Suprapubic skin (tissue), 4 donors: ENCODE measurements at places on chromosomes 6 and 20. TPM values are rescaled to one million over a fixed set of nuclear protein-coding genes. Genes with fewer than 3 reads are reported as not detected.

GRCh38 chr6:161238081-161238480 is 35.8 kb downstream of the AGPAT4 start:
- DNase-seq: no peak

- DNase-seq: no peak
Observed at GRCh38 chr6:15344831-15345230, 99.0 kb downstream of the JARID2 start.

- no peak for DNase-seq
Observed at GRCh38 chr6:43771858-43772680, 2.1 kb downstream of the VEGFA start.

The TNF gene
- total RNA-seq: 5.3 TPM

- DNase-seq: no peak
Observed at GRCh38 chr6:110781522-110782214, 33.6 kb downstream of the CDK19 start.

The ILRUN gene
- total RNA-seq: 72.1 TPM

- DNase-seq: no peak
Observed at GRCh38 chr20:21118138-21118537, 7.7 kb upstream of the KIZ start.

GRCh38 chr6:45586216-45587171 is 208.8 kb upstream of the SUPT3H start:
- DNase-seq: no peak

GRCh38 chr20:13029687-13030375 is 21.1 kb downstream of the SPTLC3 start:
- no peak for DNase-seq

- DNase-seq: no peak
Observed at GRCh38 chr20:39188266-39188765, 226.2 kb downstream of the DHX35 start.

The WFDC12 gene
- 0.98 TPM for total RNA-seq

DNA sequence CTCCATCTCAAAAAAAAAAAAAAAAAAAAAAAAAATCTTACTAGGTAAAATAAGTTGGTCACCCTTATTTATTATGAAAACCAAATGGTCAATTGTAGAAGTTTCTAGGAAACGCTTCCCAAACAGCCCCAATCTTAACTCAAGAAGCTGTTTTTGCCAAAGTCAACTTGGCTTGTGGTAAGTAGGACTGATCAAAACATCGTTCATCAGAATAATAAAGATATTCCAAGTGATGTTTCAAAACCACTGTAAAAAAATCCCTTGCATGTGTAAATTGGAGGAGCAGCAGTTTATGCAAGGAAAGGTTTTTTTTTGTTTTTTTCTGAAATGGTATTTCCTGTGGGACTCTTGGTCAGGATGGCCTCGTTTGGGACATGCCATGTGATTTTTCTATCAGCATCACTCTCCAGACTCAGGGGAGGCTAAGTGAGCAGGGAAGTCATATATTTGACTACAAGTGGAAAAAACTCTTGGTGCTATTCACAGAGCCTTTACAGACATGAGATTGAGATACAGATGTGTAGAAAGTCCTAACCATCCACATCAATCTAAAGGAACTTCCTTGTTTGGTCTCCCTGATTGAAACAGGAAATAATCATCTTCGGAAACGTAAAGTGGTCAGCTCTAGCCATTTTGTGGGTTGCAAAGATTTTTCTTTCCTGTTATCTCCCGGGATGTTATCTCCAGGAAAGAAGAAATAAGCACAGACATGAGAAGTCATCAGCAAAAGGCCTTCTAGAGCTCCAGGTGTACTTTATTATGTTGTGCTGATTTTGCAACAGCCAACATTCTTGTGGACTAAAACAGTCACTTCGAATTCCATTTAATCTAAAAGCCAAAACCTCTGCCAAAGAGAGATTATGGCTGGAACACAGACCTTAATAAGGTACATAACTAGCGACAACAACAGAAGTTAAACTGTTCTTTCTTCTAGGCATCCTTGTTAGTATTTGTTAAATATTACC is 177.8 kb downstream of the EDN1 start:
- DNase-seq: no peak

The CDK5RAP1 gene
- 25.7 TPM for total RNA-seq

- no peak for DNase-seq
Observed at GRCh38 chr6:23587582-23587981, 538.4 kb upstream of the NRSN1 start.

The KHDC1L gene
- not detected for total RNA-seq

DNA sequence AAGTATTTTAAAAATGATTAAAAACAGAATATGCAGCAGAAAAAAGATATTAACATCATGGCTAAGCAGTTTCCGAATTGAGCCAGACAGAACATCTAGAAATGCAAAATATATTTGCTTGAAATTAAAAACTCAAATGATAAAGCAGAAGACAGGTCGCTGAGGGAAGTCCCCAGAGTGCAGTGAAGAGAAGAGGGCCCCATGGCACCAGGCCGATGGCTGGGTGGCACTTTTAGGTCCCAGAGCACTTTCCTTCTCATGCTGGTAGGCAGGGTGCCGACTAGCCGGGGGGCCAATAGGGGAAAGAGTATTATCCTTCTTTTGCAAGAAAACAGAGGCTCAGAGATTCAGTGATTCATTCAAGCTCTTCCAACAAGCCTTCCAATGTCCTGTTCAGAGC is 58.9 kb downstream of the MYH7B start:
- DNase-seq: no peak

DNA sequence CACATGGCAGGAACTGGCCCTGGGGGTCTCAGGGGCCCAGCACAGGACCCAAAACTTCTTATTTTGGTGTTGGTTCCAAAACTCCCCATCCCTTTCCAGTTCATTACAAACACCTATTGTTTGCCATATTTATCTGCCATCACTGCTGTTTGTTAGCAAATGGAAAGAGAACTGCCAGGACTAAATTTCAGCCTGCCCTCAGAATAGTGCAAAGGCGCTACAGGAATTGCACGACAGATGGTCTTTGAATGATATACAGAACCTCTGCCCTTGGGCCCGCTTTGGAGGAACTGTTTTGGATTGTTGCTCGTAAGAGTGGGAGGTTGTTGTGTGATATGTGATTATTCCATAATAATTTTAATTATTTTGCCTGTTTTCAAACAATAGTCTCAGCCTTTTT is 199.0 kb upstream of the FBXL4 start:
- no peak for DNase-seq

The SOBP gene
- 0.26 TPM for total RNA-seq

DNA sequence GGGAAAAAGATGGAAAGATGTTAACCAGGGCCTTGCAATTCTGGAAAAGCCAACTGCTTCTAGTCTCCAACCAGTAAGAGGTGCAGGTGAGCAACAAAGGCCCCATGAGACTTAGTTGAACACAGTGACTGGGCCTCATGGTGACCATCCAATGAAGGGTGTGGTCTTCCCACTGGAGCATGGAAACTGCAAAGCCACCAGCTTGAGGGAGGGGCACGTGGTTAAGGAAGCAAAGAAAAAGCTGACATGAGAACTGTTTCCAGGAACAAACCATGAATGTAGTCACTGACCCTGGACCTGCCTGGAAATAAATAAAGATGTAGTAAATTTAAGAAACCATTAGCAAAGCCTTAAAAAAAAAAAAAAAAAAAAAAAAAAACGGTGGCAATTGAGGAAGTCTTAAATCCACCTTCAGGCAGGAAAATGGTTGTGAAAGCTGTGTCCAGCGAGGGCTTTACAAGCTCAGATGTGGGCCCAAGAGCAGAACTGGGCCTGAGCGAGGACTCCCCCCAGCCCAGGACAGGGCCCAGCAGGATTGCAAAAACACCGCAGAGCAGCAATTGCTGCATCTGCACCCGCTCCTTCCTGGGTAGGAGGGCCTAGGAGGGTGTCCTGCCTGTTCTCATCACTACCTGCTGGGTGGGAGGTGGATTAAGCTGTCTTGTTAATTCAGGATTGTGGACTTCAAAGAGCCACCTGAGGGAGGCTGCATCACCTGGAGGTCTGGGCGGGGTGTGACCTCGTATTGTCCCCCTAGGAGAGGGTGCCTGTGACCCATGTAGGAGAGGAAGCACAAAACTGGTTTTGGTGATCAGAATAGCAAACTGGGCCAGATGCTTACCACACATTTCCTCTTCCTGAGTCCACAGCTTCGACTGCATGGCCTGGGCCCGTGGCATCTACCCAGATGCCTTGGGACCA is 10.3 kb downstream of the GFRA4 start:
- no peak for DNase-seq

DNA sequence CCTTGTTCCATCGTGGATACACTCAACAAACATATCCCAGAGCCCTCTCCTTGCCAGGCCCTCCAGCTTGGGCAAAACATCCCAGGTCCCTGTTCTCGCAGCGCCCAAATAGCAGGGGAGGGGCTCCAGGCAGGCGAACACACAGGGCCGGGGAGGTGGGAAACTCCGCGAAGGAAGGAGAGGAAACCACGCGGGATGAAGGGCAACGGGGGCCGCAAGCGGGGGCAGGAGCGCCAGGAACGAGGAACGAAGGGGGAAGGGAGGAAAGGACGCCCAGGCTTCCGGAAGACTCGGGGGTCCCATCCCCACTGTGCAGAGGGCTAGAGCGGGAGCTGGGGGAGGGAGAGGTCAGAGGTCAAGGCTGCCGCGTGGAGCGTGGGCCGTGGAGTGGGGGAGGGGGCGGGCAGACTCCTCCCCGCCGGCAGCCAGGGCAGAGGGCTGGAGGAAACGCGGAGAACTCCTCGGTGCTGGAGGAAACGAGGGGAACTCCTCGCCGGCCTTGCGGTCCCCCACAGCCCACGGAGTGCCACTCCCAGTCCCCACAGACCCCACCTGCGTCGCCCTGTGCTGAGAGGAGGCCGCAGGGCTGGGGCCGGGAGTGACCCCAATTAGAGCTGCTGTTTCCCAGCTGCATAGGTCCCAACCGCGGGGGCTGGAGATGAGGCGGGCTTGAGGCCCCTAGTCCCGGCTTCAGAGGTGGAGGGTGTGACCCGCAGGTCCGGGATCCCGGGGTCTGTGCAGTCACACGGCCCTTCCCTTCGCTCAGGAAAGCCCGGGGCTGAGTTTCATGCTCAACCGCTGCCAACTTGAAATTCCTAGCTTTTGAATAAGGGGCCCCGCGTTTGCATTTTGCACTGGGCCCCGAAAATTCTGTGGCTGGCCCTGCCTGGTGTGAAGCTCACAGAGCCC is 1.2 kb upstream of the RBM38 start:
- no peak for DNase-seq

The OR2H1 gene
- total RNA-seq: not detected

DNA sequence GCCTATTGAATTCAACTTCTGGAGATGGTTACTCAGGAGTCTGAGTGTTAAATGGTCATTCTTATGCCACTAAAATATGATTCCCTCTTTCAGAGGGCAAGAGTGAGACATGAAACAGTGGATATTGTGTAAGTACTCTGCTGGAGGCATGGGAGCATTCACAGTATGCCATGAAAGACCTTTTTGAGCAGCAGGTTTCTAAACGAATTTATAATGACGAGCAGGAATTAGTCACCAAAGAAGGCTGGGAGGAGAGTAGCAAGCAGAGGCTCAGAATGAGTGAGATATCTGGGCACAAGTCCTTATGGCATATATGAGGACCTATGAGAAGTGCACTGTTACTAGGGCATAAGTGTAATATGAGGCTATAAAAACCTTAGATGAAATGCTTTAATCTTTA is 10.9 kb upstream of the MYB start:
- no peak for DNase-seq

The EGFL8 gene
- total RNA-seq: 7.3 TPM

GRCh38 chr6:25202504-25202903 is 76.7 kb upstream of the CARMIL1 start:
- no peak for DNase-seq

The C2 gene
- 3.4 TPM for total RNA-seq

The TMEM217 gene
- total RNA-seq: not detected

DNA sequence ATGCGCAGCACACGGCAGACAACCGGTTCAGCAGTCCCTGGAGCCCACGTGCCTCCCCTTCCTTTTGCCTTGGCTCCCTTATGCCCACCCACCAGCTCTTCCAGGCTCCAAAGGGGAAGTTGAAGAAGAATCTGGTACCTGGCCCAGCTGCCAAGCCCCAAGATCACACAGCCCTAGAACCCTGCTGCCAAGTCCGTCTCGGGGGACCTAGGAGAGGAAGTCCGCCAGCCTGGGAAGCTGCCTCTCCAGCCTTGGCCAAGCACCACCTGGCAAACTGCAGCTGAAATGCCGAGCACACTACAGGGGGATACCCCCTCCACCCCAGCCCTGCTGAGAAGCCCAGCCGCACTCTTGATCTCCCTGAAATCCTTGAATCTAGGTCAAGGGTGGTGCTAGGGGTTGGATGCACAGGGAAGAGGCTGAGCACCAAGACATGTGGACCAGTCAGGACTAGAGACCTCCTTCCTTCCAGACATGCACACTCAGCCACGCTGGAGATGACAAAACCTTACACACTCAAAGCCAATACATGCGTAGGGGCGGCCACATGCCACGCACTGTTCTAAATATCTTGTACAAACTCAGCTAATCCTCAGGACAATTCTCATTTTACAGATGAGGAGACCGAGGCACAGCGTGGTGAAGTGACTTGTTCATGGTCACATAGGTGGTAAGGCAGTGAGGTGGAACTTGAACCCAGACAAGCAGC is 124.1 kb downstream of the PREX1 start:
- DNase-seq: no peak

- DNase-seq: no peak
Observed at GRCh38 chr6:73032586-73032985, 192.7 kb downstream of the KHDC1L start.

DNA sequence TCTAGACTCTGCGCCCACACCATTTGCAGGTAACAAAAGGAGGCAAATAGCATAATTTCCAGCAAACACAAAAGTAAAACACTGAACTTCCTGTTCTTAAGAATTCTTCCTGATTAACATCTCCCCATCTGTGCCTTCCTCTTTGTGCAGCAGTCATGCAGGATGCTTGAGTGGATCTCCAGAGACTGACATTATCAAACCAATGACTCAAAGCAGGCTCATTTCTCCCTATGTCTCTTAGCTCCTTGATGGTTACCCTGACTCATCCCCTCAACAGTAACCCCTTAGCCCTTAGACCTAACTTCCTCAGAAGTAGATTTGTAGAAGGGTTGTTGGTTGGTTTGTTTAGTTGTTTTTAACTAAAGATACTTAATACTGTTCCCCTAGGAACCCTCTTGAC is 137.0 kb upstream of the RIN2 start:
- DNase-seq: no peak

DNA sequence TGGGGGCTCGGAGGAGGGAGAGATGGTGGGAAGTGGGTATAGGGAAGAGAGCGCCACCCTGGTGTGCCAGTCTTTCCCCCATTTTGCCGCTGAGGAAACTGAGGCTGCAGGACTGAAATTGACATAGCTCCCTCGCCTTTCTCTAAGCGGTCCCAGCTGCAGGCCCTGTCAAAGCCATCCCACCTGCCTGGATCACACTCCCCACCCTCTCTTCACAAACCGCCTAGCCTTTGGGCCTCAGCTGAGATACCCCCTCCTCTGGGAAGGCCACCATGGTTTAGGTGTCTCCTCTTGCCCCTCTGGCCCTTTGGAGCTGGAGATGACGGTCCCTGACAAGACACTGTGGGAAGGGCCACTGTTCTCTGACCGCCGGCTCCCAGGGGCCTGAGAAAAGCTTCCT is 16.9 kb downstream of the SRC start:
- no peak for DNase-seq

GRCh38 chr6:40924839-40925238 is 114.2 kb downstream of the UNC5CL start:
- DNase-seq: no peak

GRCh38 chr20:52179331-52180179 is 12.0 kb downstream of the ZFP64 start:
- no peak for DNase-seq

The MAN1A1 gene
- total RNA-seq: 34.0 TPM

The NKX2-4 gene
- total RNA-seq: not detected

The MARCKS gene
- 55.6 TPM for total RNA-seq
